Stimulated activated CD8-positive, alpha-beta memory T cell treated with anti-CD3 and anti-CD28 coated beads, Interleukin-2, amount 100 ng/mL, for 1 hour (primary cell): ENCODE measurements at places on chromosomes 4 and X.

- DNase-seq, result no peak
Observed at GRCh38 chr4:5465529-5465928, 242.8 kb downstream of the EVC2 start.

GRCh38 chrX:69019073-69019890 lies 146.0 kb downstream of the PJA1 start:
- DNase-seq, result no peak

GRCh38 chr4:159366966-159367780 lies 264.3 kb downstream of the RAPGEF2 start:
- no peak for DNase-seq

DNA sequence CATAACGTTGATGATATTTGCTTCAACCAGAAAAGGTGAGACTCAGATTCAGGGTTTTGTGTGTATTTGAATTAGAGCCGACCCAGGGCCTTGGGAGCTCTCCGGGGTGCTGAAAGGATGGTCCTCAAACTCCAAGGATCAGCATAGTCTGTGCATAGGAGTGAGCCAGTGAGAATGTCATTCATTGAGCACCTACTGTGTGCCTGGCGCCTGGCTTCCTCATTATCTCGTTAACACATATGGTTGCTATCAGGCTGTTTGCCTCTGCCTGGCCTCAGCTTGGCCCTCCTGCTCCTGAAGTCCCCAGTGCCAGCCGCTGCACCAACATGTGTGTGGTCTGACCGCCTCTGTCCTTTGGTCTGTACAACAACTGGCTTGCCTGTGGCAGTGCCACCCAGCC lies 25.1 kb upstream of the JAKMIP1 start:
- no peak for DNase-seq

- no peak for DNase-seq
Observed at GRCh38 chrX:115408771-115409400, 119.4 kb downstream of the LUZP4 start.

DNA sequence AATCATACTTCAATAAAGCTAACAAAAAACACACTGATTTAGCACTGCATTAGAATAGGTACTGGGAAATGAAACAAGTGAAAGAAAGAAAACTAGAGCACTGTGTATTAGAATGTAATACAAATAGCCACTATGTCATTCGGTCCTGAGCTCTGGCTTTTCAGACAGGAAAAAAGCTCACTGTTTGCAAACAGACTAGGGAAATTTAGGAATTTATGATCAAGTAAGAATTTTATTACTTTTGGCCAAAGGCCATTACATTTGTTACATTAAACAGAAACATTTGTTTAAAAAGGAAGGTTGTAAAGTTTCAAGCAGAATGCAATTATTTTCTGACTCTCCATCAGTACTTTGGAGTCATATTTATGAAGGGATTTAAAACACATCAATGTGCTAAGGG lies 68.7 kb downstream of the KLHL8 start:
- DNase-seq, result no peak

- no peak for DNase-seq
Observed at GRCh38 chr4:184373886-184374405, 100.4 kb downstream of the IRF2 start.

GRCh38 chrX:148333989-148334388 lies 166.4 kb upstream of the AFF2 start:
- DNase-seq, result no peak

- DNase-seq, result no peak
Observed at GRCh38 chr4:78951862-78952472, 12.7 kb upstream of the PAQR3 start.

DNA sequence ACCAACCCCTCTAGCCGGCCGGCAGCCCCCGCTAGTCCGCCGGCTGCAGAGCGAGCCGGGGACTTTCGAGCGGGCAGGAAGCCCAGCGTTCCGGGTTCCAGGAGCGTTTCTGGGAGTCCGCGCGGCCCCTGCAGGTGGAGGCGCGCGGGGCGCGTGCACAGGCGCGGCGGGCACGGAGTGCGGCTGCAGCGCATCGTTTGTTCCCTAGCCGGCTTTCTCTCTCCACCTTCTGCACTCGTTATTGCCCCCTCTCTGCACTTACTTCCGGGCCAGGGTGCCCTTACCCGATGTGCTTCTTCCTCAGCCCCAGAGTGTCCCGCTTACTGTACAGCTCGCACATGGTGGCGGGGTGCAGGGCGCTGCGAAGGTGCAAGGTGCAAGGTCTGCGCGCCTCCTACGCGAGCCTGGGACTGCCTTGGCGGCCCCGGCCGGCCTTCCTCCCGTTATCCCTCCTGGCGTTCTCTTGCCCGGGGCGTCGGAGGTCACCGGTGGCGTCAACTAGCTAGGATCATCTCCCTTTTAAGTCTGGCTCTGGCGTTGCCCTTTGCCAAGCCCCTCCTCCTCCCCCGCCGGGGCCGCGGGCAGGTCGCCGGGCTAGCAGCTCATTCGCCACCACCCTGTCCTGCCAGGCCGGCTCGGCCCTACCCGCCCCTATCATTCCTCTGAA lies at the start of gene ETNPPL:
Gene ETNPPL (minus strand): TSS at position 495 of the 667 bp plus-strand sequence. CDS start 155 bp downstream, at position 340.
- DNase-seq, result no peak

- no peak for DNase-seq
Observed at GRCh38 chrX:142680038-142680437, 345.7 kb upstream of the SPANXN4 start.

DNA sequence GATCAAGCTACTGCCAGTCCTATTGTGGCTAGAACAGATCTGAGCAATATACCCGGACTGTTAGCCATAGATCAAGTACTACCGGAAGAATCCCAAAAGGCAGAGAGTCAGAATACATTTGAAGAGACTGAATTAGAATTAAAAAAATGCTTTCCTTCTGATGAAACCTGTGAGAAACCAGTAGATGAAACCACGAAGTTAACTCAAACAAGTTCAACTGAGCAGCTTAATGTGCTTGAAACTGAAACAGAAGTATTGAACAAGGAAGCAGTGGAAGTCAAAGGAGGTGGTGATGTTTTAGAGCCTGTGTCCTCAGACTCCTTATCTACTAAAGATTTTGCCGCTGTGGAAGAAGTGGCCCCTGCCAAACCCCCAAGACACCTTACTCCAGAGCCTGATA lies 46.8 kb downstream of the WDR44 start:
- DNase-seq, result no peak

- no peak for DNase-seq
Observed at GRCh38 chrX:54085666-54086065, 41.4 kb upstream of the PHF8 start.

DNA sequence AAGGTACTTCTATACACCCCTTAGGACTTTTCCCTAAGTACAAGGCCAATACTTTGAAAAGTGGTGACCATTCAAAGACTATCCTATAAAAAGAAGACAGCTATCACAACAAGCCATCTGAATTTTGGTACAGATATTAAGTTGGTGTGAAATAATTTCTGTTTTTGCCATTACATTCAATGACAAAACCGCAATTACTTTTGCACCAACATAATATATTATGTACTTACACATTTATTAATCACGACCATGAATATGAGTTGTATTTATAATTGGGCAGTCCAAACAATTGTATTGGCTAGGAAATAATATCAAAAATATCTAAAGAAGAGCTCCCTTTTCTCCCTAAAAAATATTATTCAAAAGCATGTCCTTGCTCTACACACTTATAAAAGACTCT lies 215.7 kb downstream of the TMA16 start:
- DNase-seq, result no peak

DNA sequence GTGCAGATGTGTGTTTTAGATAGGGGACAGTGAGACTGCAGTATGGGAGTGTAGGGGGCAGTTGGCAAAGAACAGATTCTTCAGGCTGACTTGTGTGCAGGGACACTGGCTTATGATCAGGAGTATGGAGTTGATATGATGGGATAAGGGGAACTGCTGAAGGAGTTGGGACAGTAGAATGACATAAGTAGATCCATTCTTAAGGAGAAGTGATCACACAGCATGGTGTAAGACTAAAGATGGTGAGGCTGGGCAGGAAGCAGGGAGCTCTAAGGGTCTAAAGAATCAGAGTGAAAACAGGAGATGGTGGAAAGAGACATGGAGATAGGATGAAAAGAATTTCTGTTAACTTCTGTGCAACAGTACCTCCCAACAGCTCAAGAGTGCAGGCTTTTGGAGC lies 70.7 kb downstream of the REELD1 start:
- no peak for DNase-seq

GRCh38 chrX:20452487-20452886 lies 185.8 kb upstream of the RPS6KA3 start:
- DNase-seq, result no peak

DNA sequence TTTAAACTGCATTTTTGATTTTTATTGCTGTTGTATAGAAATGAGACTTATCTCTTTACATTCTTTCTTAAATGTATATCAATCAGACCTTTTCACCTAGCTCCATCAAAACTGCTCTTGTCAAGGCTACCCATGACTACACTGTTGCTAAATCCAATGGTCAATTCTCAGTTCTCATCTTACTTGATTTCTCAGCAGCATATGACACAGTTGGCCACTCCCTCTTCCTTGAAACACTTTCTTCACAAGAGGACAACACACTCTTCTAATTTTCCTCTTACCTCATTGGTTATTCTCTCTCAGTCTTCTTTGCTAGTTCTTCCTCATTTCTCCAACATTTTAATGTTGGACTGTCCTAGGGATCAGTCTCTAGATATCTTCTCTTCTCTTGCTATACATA lies 94.1 kb upstream of the CITED1 start:
- DNase-seq, result no peak

DNA sequence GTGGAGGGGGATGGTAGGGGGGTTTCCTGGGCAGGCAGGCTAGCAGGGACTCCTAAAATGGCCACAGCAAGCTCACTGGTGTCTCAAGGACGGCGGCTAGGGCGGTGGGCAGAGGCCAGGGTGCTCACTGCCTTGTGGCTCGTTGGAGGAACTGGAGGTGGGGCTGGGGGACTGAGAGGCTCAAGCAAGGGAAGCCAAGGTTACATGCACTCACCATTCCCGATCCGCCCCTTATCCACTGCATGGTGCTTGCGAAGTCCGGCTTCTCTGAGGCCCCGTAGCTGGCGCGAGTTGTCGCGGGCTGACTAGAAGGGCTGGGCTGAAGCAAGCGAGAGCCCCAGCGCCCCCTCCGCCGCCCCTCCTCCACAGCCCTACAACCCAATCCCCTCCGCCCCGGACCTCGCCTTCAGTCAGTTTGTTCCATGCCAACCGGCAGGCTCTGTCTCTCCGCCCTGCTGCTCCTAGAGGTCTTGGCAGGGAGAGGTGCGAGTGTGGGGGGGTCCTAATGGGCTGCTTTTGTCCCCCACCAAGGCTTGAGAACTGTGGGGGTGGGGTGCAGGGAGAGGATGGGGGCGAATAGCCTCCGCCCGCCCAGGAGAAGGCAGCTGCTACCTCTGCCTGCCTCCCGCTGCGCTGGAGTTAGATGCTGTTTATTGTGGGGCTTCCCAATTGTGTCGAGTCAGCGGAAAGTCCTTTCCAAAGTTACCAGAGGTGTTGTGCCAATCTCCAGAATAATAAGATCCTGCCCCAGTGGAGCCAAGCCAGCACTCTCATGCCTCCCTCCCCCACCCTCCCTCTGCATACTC lies at the start of gene ARHGEF9:
Gene ARHGEF9 (minus strand): TSS at position 313 of the 806 bp plus-strand sequence. CDS start 69 bp downstream, at position 244.
- no peak for DNase-seq

DNA sequence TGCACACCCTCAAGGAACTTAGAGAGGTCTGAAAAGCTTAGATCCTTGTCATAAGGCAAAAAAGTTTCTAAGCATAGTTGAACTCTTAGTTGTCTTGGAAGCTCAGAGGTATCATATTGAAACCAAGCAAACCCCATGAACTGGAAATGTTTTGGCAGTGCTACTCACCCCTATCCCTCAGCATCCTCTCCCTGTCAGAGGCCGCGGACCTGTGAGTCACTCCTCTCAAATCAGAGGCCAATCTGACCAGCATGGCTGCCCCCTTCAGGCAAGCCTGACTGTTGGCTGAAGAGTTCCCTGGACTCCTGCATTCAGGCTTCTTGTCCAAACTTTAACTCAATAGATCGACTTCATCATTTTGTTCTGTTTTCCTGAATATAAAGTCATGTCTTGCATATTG lies 69.4 kb downstream of the KCNIP4 start:
- no peak for DNase-seq

DNA sequence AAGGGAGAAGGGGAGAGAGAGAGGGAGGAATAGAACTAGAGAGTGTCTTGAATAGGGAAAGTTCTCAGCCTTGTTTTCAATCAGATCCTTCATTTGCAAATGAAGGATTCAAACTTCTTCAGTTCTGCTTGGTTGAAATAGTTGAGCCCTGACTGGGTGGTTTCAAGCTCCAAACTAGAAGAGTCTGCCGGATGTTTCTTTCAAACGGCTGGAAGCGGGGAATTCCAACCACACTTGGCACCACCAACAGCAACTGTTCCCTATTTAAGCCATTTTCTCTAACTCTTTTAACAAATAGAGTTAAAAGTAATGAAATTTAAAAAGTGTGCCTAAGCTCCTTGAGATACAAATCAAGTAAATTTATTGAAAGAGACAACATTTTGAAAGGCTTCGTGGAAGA lies 67.5 kb upstream of the DDX60 start:
- DNase-seq, result no peak

- no peak for DNase-seq
Observed at GRCh38 chr4:132396636-132397035, 752.5 kb upstream of the PCDH10 start.

GRCh38 chr4:100796332-100796731 lies 278.5 kb upstream of the EMCN start:
- DNase-seq, result no peak

DNA sequence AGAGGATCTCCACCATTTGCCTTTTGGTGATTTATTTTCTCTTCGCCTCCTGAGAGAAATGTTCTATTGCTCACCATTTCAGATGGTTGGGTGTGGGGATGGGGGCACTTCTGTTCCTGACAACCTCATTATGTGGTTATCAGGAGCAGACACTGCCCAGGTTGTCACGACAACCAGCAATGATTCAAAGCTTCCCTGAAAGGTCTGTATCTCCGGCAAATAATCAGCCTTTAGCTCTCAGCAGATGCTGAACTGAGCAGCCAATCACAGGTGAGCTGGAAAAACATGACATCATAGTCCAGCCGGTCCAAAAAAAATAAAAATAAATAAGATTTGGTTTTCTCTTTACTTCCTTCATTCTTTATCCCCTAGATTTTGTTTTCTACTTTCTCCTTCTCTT lies 5.5 kb upstream of the PAK3 start:
- no peak for DNase-seq

- no peak for DNase-seq
Observed at GRCh38 chr4:73788411-73788810, 48.0 kb downstream of the CXCL8 start.

DNA sequence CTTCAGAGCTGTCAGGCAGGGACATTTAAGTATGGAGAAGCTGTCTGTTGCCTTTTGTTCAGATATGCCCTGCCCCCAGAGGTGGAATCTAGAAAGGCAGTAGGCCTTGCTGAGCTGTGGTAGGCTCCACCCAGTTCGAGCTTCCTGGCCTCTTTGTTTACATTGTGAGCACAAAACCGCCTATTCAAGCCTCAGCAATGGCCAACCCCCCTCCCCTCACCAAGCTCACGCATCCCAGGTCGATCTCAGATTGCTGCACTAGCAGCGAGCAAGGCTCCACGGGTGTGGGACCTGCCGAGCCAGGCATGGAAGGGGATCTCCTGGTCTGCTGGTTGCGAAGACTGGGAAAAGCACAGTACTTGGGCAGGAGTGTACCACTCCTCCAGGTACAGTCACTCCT lies 59.3 kb downstream of the ZNF674 start:
- no peak for DNase-seq
